ENCODE measurements at places on chromosomes 12 and 14.

GRCh38 chr14:100674897-100675619, 51.6 kb upstream of the DLK1 start:
- H3K27me3 ChIP-seq: peaks cover 56% of the 10 kb centered on the region
- H3K27ac ChIP-seq: no peak overlapping the region
- no peak overlapping the region for H3K4me3 ChIP-seq
- no peak for DNase-seq

- H3K36me3 ChIP-seq: no peaks in the 10 kb centered on the region
- no peak for DNase-seq
- no peaks in the 10 kb centered on the region for H3K27me3 ChIP-seq
- H3K27ac ChIP-seq: no peak overlapping the region
Observed at GRCh38 chr12:56574210-56574609, 52.6 kb downstream of the RBMS2 start.

DNA sequence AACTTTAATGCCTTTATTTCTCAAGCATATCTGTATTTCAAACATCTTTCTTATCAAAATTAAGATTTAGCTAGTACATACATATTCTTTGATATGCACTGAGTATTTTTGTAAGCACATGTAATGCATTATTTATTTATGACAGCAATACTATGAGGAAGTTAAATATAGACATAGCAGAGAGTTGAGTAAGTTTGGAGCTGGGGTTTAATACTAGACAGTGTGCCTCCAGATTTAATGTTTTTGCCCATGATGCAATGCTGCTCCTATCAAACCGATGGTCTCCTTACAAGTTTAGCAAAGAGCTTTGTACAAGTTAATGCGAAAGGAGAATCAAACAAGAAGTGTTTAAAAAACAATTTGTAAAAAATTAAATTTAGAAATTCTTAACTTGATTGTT, 826.6 kb upstream of the MGAT4C start:
- no peak for DNase-seq
- H3K4me1 ChIP-seq: no peaks in the 10 kb centered on the region
- H3K36me3 ChIP-seq: no peaks in the 10 kb centered on the region

- H3K4me1 ChIP-seq: no peaks in the 10 kb centered on the region
- H3K36me3 ChIP-seq: no peaks in the 10 kb centered on the region
- no peaks in the 10 kb centered on the region for H3K27me3 ChIP-seq
Observed at GRCh38 chr12:105850103-105850968, 288.4 kb downstream of the NUAK1 start.

- H3K4me1 ChIP-seq: peaks cover 73% of the 10 kb centered on the region
- no peak overlapping the region for H3K4me3 ChIP-seq
- no peaks in the 10 kb centered on the region for H3K27me3 ChIP-seq
Observed at GRCh38 chr12:104669851-104670337, 213.1 kb downstream of the CHST11 start.

- peak; percentile 85 for DNase-seq
- H3K36me3 ChIP-seq: no peaks in the 10 kb centered on the region
- peak overlapping the region; percentile 89 for H3K27ac ChIP-seq
- no peaks in the 10 kb centered on the region for H3K27me3 ChIP-seq
- no peak overlapping the region for H3K4me3 ChIP-seq
- peaks cover 66% of the 10 kb centered on the region for H3K4me1 ChIP-seq
Observed at GRCh38 chr14:106318700-106319099, 792.3 kb downstream of the TMEM121 start.

DNA sequence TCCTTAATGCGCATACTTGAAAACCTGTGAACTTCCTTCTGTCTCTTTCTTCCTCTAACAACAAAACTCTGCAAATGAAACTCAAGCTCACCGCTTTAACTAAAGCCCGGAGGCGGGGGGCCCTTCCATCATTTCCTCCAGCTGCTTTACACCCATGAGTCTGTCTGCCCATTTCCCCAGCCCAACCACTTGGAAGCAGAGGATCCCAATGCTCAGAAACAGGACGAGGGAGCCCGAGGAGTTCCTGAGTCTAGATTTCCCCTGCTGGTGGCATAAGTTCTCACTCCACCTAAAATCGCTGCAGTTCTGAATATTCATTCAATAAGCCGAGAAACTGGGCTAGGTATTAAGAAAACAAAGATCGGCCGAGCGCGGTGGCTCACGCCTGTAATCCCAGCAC, 30.8 kb downstream of the GPR19 start:
- no peaks in the 10 kb centered on the region for H3K36me3 ChIP-seq
- no peaks in the 10 kb centered on the region for H3K4me1 ChIP-seq
- H3K27me3 ChIP-seq: peaks cover 8% of the 10 kb centered on the region
- no peak for DNase-seq

GRCh38 chr14:88829685-88830302, 5.3 kb downstream of the TTC8 start:
- no peaks in the 10 kb centered on the region for H3K36me3 ChIP-seq
- H3K4me3 ChIP-seq: no peak overlapping the region
- no peak overlapping the region for H3K27ac ChIP-seq
- no peak for DNase-seq
- H3K4me1 ChIP-seq: peaks cover 9% of the 10 kb centered on the region
- H3K27me3 ChIP-seq: no peaks in the 10 kb centered on the region

DNA sequence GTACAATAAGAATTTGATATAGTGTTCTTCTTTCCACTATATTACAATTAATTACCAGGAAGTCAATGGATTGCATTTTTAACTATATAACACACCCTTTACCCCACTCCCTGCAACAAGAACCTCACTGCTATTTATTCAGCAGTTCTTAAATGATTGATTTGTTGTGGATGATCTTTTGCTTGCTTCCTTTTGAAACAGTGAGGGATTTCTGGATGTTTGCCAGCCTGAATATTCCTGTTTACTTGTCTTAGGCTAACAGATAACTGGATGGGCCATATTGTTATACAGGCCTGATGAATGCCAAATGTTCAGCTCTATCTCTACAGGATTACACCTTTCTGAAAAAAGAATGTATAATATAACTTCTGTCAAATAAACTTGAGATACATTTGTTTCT, 497.6 kb downstream of the APAF1 start:
- DNase-seq: no peak
- H3K4me1 ChIP-seq: no peaks in the 10 kb centered on the region
- no peak overlapping the region for H3K27ac ChIP-seq
- peaks cover 2% of the 10 kb centered on the region for H3K27me3 ChIP-seq
- no peak overlapping the region for H3K4me3 ChIP-seq

- H3K27me3 ChIP-seq: no peaks in the 10 kb centered on the region
- no peak overlapping the region for H3K27ac ChIP-seq
- no peaks in the 10 kb centered on the region for H3K4me1 ChIP-seq
- DNase-seq: no peak
Observed at GRCh38 chr12:32615441-32615840, 63.7 kb upstream of the DNM1L start.

- H3K4me1 ChIP-seq: no peaks in the 10 kb centered on the region
- no peak overlapping the region for H3K27ac ChIP-seq
- H3K4me3 ChIP-seq: no peak overlapping the region
Observed at GRCh38 chr12:116833474-116833873, 47.8 kb downstream of the HRK start.

DNA sequence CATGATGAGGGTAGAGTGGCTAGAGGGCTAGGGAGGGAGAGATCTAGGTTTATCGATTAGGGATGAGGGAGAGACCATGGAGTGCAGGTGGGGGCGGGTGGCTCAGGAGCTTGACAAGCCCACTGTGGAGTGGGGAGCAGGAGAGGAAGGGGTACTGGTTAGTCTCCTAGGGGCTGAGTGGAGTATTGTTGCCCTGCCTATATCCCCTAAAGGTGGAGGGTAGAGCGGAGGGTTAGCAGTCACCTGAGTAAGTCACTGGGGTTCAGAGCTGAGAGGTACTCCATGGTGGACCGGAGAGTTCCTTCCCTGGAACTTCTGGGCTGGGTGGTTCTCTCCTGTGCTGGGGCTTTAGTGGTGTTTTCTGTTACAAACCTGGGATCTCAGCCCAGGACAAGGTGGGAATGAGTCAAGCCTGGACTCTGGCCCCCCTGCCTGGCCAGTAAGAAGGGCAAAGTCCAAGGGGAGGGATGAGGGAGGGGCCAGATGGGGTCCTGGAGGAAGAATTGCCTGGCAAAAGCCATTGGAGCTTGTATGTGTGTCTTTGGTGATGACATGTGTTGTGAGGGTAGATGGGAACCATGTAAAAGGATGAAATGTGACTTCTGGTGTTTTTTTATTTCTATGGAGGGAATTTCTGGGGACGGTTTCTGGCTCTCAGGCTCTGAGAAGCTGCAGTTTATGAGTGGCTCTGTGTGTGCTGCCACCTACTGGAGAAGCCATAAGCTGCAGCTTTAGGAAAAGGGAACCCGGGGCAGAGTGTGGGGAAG, at the start of gene CIDEB:
Gene CIDEB, minus strand, starts transcription at position 403 of the 767 bp plus-strand sequence. Its CDS starts 119 bp downstream, at position 284.
- H3K4me3 ChIP-seq: no peak within 1 kb of the TSS
- peaks cover 73% of the 10 kb centered on the region for H3K36me3 ChIP-seq
- H3K27ac ChIP-seq: no peak within 1 kb of the TSS
- peak; percentile 67 for DNase-seq
- H3K27me3 ChIP-seq: no peaks in the 10 kb centered on the region

DNA sequence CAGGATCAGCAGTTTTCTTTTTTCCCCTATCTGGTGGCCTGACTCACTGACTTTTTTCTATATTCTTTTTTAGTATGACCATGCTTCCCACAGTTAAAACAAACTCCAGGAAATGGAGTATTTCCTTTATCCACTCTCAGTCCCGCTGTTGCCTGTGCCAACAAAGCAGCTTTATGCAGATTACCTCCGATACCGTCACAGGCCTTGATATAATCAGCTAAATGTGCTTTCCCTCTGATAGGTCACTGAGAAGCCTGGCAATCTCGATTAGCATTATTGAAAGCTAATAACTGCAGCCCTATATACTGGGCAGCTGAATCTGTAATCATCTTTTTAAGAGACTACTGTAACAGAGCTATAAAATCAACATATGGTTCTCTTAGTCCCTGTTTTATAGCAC, 243.6 kb downstream of the KIF21A start:
- no peak overlapping the region for H3K4me3 ChIP-seq
- H3K27me3 ChIP-seq: no peaks in the 10 kb centered on the region
- H3K36me3 ChIP-seq: no peaks in the 10 kb centered on the region
- no peaks in the 10 kb centered on the region for H3K4me1 ChIP-seq
- H3K27ac ChIP-seq: no peak overlapping the region
- DNase-seq: no peak
